IMR-90 (cell line): ENCODE measurements at places on chromosomes 12 and 14. TPM values are rescaled to one million over a fixed set of nuclear protein-coding genes. Genes with fewer than 3 reads are reported as not detected.

The GUCY2C gene
- total RNA-seq, result not detected in 2 replicates

The CD163L1 gene
- total RNA-seq, result 1.4 and 1.6 TPM in 2 replicates

The KRT86 gene
- not detected in 2 replicates for total RNA-seq

The MBIP gene
- 9.3 and 15.0 TPM in 2 replicates for total RNA-seq

The TC2N gene
- total RNA-seq, result under 0.01 and 0.18 TPM in 2 replicates

The TAC3 gene
- not detected in 2 replicates for total RNA-seq

The SLC5A8 gene
- not detected in 2 replicates for total RNA-seq

The FOXG1 gene
- total RNA-seq, result not detected in 2 replicates

The SYNDIG1L gene
- total RNA-seq, result not detected in 2 replicates

DNA sequence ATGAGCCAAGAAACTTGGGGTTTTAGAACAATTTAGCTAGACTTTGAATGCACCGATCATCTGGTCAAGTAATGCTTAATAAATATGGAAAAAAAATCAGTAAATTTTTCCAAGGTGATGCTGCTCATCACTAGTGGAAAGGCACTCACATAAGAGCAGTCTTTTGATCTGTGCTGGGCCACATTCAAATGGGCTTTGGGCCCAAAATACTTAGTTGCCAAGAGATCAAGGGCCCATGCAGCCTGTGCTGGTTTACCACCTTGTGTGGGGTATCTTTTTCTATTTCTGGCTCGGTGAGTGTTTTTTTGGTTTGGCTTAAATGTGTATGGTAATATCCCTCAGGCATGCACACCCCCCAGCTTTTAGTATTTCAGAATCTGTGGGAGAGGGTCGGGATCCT, 943.2 kb downstream of the TMTC2 start:
- DNase-seq, result no peak

- no peak for DNase-seq
Measured at GRCh38 chr14:84465880-84466279, 1064.1 kb upstream of the FLRT2 start.

DNA sequence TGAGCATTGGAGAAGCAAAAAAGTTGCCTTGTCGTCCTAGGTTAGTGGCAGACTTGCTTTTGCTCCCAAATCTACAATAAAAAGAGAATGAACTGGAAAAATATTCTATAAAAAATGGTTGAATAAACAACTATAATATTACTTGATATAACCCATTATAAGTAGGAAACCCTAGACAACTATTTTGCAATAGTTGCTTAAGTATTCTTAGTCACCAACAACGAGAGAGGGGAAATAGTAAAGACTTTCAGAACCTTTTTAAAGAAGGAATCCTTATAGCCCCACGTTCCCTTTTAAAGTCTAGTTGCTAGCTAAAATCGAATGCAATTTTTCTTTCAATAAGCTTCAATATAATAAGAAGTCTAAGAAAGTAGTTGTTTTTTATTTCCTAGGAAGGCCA, 17.5 kb downstream of the AQP6 start:
- peak; percentile 64 for DNase-seq

- peak; percentile 31 for DNase-seq
Measured at GRCh38 chr12:98464190-98464589, 51.2 kb upstream of the TMPO start.

GRCh38 chr14:104150136-104151025, 12.0 kb downstream of the KIF26A start:
- DNase-seq, result no peak

DNA sequence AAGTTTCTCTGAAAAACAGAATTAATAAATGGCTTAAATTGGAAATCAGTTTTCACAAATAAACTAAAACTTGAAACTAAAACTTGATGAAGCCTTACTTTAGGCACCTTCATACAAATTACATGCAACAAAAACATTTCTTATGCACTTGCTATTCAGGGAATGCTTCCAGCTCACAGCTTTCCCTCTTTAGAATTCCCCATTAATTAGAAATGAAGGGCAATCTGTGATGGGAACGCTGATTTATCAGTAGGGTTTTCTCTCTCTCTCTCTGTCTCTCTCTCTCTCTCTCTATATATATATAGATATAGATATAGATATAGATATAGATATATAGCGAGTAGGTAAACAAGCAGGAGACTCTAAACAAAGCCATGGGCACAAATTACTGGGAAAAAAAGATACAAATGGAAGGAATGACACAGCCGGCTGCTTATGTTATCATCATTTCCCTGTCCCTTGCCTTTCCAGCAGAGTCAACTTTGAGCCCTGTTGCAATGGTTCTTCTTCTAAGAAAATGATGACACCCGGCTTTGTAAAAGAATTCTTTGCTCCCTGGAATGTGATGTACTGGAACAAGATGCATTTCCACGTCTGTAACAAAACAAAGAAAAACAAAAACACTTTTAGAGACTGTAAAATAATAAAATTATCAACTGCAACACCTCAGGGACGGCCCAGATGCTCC, 1121.6 kb upstream of the TMEM132C start:
- no peak for DNase-seq

DNA sequence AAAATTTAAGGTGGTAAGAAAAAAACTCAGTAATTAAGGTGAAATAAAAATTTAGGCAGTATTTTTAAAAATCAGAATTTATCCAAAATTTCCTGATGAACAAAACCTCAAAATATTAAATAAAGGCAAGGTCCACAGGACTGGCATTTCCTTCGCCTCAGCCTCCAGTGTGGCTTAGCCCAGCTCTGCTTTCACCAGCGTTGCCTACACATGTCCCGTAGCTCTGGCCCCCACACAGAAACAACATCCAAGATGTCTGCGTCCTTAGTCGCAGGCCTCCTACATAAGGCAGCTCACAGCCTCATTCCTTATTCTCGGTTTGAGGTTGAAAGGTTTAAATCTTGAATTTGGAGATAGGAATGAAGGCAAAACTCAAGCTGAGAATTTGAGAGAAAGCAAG, 274.3 kb downstream of the SYT1 start:
- no peak for DNase-seq

- peak; percentile 49 for DNase-seq
Measured at GRCh38 chr14:68109132-68109900, 289.7 kb downstream of the RAD51B start.

DNA sequence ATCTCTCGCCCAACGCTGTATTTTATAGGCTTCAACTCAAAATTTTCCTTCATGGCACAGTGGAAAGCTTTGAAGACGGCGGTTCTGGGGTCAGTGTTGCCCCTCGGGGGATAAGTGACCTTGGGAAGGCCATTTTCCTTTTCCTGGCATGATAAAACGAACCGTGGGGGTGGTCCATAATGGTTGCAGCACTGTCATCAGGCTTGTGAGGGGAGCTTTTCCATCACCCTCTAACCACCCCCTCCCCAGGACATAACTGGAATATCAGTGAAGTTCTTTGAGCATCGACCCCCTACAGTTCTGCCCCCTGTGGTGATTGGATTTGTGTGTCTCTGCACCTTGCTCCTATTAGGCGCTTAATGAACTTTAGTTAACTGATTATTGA, 16.0 kb downstream of the FOS start:
- DNase-seq, result no peak

DNA sequence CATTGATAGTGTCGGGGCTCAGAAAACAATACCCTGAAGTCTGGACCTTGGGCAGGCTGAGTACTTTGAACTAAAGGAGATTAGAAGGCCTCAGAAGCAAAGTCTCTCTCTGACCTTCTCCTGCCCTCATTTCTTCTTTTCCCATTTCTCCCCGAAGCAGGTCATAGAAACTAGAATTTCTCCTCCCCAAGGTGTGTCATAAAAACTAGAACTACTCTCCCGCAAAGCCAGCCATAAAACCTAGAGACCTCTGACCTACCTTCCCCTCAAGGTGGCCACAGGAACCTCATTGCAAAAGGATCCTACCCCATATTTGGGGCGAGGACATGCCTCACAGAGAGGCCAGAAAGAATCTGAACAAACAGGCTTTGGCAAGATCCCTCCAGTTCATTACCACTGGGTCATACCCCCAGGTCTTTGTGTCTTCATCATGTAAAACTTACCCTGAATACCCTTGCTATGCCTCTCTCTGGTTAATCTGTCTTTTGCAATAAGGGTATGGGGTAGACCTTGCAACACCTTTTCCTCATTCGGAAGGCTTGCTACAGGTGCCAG, 64.7 kb upstream of the ZFP36L1 start:
- no peak for DNase-seq

DNA sequence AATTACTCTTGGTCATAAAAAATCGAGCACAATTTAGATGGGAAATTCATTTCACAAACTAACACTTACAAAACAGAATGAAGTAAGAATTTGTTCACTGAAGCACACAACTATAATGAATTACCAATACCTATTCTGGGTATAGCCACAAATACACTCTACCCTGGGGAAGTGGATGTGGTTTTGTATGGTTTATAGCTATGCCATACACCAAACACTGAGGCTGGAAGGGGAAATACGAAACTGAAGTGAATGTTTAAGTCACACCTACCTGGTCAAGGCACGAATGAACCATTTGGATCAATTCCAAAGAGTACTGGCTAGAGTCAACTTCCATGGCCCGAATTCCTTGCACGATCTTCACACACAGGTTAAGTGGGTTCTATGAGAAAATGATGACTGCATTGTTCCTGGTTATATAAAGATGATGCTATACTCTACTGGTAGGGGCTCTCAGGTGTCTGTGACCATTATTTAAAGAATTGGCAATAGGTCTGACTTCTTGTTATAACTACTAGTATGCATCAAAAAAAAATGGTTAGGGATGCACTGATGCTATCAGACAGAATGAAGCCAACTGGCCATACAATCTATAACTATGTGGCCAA, 12.8 kb downstream of the NEK9 start:
- no peak for DNase-seq
